ELR (cell line): ENCODE measurements at places on chromosomes 7 and 10.

GRCh38 chr10:13658264-13658663 is 71.5 kb downstream of the PRPF18 start:
- no peak for DNase-seq

DNA sequence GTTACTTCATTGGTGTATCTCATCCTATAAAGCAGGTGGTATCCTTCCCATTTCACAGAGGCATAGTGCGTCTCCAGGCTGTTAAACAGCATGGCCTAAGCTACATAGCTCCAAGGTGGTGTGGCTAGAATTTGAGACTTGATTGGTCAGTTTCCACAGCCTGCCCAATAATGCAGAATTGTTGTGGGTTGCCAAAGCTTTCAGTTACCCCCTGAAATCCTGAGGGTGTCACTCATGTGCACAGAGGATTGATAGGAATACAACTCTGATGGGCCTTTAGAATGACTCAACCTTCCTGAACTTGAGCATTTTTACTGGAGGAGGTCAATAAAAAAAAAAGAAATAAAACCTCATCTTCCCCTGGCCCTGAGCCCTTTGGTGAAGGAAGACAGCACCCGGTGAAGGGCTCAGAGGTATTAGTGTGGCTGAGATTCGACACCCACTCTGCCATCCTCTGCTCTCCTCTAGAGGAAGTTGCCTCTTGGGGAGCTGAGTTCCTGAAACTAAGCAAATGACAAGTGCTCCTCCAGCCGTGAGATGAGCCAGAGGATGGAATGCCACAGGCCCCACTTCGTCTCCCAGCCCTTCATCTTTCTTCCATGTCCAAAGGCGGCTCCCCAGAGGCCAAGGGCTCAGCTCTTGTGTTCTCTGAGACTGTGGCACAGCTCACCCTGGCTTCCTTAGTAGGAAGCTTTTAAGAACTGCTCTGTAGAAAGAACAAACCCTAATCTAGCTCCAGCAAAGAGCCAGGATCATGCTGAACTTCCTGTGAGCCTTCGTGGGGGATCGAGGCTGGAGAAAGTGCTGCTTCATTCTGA is 1.0 kb downstream of the ACSL5 start:
- DNase-seq, result peak; percentile 47

DNA sequence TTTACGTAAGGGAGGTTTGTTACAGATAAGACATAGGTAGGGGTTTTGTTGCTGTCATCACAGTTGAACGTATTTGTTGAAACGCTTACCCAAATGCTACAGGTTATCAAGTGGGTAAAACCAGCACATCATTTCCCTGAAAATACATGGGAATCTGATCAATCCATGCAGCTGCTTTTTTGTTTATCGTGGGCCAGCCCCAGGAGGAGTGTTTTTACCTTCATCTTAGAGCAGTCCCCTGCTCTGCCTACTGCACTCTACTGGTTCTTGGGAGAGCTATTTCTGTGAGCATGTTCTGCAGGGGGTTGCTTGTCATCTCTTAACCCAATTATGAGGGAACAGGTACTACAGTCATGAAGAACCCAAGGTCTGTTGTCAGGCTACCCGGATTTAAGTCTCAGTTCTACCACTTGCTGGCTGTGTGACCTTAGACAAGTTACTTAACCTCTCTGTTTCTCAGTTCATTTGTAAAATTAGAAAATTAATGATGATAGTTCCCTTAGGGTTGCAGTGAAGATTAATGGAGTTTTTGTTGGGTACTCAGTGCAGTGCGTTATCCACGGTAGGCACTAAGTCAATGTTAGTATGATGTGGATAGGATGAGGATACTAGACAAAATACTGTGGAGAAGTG is 15.0 kb downstream of the MTURN start:
- no peak for DNase-seq

DNA sequence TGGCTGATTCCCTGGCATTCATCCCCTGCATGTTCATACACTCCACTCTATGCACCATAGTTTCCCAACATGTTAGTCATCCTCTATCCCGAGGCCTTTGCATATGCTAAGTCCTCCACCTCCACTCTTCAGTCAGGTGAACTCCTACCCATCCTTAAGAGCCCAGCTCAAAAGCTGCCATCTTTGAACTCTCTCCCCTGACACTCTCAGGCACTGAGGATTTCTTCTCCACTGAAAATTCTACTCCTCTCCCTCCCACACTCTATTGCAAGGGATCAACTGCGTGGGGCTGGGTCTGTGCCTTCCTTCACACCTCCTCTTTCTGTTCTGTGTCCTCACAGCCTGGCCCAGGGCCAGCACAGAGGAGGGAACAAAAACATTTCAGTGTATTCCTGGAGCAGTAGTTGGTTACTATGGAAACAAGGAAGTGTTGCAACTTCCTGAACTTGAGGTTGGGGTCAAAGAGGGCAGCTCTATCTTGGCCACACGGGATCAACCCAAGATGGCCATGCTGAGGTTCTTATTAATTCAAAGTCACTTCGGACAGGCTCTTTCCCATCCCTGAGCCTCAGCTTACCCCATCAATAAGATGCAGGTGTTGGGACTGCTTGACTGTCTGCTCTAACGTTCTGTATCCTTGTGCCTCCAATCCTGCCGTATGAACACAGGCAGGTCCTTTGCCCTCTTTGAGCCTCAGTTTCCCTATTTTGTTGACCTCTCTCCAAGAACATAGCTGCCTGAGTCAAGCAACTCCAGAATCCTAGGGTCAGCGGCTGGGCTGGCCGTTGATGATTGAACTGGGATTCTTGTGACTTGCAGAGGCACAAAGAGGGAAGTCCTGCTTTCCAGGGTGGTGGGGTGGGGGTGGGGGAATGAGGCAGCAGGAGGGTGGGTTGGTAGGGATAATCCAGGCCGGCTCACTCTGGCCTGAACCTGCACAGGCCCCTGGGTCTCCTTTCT is 15.5 kb downstream of the ZMIZ1 start:
- DNase-seq, result peak; percentile 77

GRCh38 chr10:118802126-118802793 is 47.5 kb upstream of the CACUL1 start:
- no peak for DNase-seq

DNA sequence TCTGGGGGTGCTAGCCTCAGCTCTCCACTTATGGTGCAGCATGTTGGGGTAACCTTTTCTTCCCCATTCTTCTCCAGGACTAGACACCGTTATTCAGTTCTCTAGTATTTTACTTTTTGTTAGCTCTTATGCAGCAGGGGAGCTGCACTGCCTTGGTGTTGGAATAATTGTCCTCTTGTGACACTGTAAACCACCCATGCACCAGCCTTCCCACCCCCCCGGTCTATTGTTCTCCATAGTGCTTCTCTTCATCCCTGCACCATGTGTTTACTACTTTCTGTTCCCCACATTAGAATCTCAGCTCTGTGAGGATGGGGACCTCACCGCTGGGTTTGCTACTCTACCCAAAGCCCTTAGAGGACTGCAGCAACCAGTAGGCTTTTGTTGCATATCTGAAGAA is 230.7 kb downstream of the RPS24 start:
- DNase-seq, result no peak

DNA sequence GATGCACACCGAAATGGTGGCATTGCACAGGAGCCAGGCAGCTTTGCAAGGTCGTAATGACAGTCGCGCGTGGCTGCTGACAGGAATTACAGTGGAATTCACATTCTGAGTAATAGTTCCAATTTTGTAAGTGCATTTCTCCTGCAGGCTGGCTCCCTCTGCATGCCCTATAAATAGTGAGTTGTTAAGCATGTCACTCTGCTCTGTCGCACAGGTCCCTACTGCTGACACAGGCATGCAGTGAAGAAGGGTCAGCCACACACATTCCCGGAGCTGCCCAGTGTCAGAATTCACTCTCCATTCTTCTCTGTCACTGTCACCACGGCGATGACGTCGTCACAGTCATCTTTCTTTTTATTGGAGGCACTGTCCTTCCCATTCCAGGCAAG is 49.2 kb upstream of the SHH start:
- no peak for DNase-seq

DNA sequence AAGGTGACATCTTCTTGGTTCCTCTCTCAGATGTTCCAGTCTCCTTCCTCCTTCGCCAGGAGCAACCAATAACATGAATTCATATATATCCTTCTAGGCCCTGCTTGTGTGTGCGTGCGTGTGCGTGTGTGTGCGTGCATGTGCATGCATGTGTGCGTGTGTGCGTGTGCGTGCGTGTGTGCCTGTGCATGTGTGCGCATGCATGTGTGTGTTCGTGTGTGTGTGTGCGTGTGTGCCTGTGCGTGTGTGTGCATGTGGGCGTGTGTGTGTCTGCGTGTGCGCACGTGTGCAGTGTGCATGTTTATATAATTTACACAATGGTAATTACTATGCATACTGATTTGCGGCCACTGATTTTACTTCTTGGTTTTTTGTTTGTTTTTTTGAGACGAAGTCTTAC is 43.9 kb upstream of the PTF1A start:
- no peak for DNase-seq

- peak; percentile 86 for DNase-seq
Observed at GRCh38 chr10:5284311-5285057, 80.3 kb upstream of the UCN3 start.

GRCh38 chr10:123391275-123392028 is 237.2 kb downstream of the BUB3 start:
- no peak for DNase-seq

DNA sequence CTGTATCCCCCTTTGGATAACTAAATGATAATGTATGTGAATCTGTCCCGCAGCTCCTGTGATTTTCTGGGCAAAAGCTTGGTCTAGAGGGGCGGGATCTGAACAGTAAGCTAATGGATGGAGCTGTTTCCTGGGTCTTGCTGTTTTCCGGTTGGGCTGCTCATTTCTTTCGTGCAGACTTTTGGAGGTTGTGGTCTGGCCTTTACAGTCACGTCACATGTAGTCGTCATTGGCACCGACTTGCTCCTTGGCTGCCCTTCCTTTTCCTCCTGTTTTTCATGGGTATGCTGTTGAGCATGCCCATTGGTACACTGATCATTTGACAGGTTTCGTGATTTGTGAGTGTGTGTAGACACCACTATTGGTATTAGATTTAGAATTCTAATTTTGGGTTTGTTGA is 2.0 kb downstream of the FBH1 start:
- no peak for DNase-seq

DNA sequence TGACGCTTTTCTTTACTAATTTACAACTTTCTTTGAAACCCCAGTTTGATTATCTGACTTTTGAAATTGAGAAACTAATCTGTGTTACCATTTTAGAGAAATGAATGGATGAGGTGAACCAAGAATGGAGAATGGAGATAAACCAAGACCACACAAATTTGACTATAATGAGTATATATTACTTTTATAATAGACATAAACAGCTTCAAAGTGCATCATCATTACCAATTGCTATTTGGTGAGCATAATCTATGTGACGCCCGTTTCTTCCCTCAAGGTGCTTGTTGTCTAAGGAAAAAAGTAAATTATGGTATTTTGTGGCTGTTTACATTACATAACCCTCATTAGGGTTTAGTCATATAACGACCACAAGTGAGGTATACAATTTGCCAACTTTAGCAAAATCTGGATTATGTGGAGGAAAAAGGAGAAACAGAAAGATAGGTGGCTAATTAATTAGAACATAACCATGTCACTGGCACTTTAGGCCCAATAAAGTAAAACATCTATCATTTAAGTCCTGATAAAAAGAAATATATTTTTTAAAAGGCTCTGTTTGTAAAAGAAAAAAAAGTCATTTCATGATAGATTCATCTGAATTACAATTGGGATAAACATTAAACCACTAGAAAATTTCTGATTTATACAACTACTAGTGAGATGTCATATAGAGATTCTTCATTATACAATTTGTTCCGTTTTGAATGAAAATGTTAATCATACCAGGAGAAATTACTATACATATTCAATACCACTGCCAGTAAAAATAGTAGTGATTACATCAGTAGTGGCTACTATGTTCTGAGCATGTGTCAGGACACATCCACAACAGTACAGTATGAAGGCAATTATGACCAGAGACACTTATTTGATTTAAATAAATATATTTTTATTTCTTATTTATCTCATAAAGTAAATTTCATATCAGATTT is 118.2 kb upstream of the FAM133B start:
- no peak for DNase-seq

GRCh38 chr7:153010416-153010815 is 250.9 kb downstream of the ACTR3B start:
- no peak for DNase-seq

DNA sequence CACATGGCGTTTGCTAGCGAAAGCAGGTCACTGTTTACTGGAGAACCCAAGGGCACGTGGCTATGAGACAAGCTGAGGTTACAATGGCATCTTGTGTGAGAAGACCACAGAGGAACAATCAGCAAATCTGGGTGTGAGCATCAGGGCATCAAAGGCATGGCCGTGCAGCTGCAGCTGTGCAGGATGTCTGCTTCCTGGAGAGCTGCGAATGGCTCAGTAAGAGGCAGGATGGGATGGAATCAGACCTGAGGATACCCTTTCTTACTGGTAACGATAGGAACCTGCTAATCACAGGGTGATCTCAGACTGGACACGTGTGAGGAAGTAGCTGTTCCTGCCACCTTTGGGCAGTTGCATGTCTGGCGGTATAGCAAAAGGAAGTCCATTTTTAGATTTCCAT is 119.5 kb downstream of the RNF216 start:
- no peak for DNase-seq

- DNase-seq, result no peak
Observed at GRCh38 chr10:132353456-132354355, 21.7 kb downstream of the LRRC27 start.

GRCh38 chr7:32914184-32914583 is 22.6 kb upstream of the KBTBD2 start:
- DNase-seq, result no peak

GRCh38 chr7:19009241-19009935 is 108.0 kb downstream of the TWIST1 start:
- DNase-seq, result peak; percentile 80

DNA sequence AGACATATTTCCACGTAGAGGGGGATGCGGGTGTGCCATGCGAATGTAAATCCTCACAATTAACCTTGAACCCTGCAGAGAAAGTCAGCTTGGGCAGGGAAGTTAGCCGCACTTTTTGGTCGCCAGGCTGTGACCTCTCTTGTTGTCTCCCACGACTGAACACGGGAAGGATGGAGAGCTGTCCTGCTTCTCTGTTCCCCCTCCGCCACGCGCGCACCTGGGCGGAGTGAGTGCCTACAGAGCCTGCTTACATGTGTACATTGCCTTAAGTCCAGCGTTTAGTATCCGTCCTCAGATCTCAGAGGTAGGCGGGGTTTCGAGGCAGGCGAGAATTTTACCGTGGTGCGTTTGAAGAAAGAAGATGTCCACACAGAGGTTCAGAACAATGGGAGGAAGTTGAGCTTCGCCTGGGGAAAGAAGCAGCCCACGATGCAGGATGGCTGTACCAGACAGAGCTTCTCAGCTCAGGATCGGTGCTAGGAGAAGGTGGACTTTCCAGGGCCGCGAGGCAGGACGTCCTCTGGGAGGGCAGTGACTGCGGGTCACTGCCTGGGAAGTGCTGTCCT is 482 bp upstream of the ERCC6 start:
- DNase-seq, result peak; percentile 73

DNA sequence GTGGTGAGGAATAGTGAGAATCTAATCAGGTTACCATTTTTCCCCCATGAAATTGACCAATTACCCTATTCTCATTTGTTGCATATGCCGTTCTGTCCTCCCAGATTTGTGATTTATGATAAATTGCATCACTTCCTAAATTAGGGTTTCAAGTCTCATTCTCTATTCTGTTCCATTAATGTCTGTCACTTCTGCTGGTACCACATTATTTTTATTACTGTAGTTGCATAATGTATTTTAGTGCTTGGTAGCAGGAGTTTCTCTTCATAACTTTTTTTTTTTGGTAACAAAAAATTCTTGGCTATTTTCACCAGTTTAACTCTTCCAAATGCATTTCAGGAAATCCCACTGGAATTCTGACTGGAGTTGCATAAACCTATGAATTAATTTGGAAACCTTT is 44.0 kb upstream of the FAM133B start:
- no peak for DNase-seq
